Retina (tissue), 1 donor: ENCODE measurements at places on chromosomes 1 and 21.

- DNase-seq: no peak
Observed at GRCh38 chr1:29050166-29050565, 73.5 kb downstream of the TMEM200B start.

- no peak for DNase-seq
Observed at GRCh38 chr1:34858901-34859445, 576 bp downstream of the SMIM12 start.

GRCh38 chr1:111733183-111733991 is 5.8 kb downstream of the INKA2 start:
- DNase-seq: no peak

DNA sequence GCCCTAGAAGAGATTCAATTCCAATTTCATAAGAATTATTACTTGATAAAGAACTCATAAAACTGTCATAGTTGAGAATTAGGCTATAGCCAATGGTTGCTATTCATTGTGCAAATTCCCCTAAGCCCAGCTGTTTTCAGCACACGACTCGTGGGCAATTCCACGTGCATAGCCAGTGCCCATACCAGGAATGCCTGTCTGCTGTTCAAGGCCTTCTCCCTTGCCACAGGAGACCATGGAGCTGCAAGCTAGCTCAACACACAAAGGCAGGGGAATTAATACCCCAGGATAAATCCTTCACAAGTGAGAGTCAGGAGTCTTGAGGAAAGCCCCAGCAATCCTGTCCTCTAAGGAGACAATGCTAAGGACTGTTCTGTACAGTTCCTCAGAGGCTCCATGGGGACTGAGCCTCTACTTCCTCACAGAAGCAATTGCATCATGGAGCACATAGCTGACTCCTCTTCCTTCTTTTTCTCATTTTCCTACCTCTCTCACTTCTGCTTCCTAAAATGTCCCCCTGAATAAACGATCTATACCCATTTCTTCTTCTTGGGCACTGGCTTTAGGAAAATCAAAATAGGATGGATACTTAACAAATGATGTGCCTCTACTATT is 19.1 kb upstream of the CHRM3 start:
- no peak for DNase-seq

DNA sequence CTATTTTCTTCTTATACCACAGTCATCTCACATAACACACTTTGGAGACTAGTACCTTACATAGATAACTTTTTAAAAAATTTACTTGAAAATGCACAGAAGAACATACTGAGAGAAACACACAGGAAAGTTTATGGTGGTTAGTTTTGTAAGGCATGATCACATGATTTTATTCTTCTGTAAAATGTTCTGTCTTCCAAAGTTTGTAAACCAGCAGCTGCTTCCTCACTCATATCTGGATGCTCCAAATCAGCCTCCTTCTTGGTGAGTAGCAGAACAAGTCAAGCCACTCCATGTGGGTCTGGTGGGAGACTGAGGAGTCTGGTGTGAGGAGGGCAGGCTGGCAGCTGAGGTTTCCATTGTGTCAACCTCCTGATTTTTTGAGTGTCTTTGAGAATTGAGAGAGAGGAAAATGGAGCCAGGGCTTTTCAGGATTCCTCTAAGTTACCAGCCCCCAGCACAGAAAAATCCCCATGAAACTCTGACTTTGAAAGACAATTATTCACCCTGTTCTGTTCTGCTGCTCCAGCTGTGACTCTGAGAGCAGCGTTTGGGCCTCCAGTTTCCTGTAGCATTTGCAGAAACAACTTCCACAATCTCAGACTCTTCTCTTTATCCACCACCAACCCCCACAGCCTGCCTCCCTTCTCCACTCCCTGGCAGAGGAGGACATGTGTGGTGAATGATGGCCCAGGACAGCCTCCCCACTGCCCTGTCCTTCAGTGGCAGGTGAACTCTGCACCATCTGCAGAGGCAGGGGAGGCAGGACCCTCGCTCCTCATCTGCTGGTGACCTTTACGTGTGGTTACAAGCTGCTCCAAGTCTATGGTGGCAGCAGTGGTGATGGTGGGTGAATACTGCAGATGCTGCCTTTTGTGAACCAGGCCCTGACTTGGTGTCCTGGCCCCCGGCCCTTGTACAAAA is 82.3 kb downstream of the FCRL5 start:
- no peak for DNase-seq

DNA sequence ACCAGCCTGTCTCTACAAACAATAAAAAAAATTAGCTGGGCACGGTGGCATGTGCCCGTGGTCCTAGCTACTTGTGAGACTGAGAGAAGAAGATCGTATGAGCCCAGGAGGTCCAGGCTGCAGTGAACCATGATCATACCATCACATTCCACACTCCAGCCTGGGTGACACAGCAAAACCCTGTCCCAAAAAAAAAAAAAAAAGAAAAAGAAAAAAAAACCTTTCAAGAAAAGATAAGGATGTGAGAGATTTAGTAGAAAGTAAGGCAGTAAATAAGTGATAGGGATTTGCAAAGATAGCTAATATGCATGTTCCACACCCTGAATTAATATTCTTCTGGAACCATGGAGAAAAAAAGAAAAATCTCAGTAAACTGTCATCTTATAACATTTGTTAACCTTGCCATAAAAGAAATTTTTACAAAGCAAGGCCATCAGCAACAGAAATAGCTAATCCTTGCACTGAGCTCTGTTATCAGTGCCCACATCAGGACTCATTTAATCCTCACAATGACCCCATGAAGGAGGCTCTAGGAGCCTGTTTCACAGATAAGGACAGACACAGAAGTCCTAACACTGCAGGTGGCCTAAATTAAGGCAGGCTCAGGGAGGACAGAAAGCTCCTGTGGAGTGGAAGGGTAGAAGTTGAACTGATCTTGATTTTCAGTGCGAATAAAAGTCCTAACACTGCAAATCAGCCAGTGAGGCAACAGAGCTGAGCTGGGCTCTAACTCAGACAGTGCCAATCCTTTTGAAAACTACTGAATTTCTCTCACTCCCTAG is 7.6 kb downstream of the GNB1 start:
- no peak for DNase-seq

GRCh38 chr1:33399375-33399774 is 31.5 kb downstream of the PHC2 start:
- DNase-seq: no peak

- no peak for DNase-seq
Observed at GRCh38 chr1:207389728-207390464, 64.2 kb upstream of the CR2 start.

DNA sequence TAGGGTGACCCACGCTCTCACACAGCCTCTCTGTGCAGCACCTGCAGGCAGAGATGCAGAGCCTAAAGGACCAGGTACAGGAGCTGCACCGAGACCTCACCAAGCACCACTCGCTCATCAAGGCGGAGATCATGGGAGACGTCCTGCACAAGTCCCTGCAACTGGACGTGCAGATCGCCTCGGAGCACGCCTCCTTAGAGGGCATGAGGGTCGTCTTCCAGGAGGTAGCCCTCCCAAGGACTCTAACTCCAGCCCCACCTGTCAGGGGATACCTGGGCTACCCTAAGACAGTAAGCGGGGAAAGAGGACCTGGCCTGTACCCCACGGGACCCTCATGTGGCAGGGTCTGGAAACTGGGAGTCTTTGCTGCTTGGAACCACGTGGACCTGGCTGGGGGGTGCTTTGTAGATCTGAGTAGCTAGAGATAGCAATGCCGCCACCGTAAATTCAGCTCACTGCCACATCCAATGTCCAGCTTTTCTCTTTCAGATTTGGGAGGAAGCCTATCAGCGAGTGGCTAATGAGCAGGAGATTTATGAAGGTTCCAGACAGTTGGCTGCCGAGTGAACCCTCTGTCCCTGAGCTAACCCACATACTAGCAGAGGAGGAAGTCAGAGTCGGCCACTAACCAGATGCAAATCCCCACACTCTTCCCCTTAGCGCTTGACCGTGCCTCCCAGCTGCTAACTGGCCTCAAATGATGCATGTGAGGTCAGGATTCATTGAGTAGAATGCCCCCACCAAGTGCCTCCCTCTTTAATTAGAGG is 6.5 kb downstream of the RNF207 start:
- no peak for DNase-seq

GRCh38 chr1:172135978-172136610 is 284.4 kb upstream of the C1orf105 start:
- no peak for DNase-seq

DNA sequence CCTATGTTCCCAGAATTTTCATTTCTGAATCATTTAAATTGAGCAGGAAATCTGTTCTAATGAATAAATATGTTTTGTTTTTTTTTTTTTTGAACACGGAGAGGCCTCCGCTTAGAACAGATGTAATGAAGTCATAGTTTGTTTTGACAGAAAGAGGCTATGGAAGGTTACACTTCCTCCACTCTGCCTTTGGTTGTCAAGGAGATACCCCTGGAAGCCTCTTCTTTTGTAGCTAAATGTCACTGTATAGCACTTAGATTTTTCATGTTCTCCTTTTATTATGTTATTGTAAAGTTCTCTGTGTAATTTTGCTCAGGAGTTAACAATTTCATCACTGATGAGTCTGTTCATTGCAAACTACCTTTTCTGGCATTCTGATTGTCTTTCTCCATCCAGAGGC is 22.7 kb upstream of the GNG12 start:
- DNase-seq: no peak

DNA sequence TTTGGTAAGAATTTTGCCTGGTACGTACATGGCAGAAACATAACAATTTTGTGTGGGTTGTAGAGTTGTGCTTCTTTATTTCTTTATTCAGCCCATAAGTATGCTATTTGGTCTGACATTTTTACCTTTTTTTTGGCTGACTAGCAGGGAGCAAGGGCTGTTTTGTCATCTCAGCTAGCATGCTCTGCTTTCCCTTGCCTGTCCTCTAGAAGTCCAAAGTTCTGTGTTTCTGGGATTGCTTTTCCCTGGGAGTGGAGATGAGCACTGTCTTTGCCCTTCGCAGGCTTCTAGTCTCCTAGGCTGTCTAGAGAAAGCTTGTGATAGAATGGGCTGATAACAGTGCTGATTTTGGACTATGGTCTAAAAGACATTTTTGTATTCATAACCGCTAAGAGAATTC is 7.5 kb downstream of the UCK2 start:
- DNase-seq: no peak

DNA sequence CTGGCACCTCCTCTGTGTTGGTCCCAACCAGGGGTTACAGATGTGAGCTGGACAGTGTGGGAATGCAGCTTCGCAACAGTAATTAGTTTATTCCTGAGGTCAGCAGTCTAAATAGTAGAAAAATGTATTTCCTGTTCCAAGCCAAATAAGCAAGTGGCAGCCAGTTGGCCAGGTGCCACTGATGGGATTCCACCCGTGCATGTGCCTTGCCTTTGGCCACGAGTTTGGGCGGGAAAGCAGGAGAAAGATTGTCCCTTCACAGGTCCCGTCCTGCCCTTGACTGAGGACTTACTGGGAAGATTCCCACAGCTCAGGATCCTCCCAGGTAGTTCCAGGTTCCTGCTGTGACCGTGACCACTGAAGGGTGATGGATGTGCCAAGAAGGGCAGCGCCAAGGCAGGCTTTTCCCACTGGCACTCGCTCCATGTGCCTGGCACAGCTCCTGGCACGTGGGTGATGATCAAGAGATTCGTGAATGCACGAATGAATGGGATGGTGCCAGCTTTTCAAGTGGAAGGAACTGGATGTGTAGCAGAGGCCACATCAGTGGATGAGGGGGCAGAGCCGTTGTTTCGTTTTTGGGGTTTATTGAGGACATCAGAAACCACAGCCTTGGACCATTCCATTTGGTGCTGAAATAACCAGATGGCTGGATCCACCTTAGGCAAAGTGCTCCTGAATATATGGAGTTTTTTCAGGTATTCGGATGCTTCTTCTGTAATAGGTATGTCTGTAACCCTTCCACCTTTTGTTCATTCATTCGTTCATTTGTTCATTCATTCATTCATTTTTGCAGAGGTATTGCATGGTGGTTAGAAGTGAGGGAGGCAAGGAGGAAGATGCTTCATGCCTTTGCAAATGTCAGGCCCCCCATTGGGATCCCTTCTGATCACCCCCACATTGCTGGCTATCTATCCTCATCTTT is 62.4 kb upstream of the WNT4 start:
- DNase-seq: no peak

DNA sequence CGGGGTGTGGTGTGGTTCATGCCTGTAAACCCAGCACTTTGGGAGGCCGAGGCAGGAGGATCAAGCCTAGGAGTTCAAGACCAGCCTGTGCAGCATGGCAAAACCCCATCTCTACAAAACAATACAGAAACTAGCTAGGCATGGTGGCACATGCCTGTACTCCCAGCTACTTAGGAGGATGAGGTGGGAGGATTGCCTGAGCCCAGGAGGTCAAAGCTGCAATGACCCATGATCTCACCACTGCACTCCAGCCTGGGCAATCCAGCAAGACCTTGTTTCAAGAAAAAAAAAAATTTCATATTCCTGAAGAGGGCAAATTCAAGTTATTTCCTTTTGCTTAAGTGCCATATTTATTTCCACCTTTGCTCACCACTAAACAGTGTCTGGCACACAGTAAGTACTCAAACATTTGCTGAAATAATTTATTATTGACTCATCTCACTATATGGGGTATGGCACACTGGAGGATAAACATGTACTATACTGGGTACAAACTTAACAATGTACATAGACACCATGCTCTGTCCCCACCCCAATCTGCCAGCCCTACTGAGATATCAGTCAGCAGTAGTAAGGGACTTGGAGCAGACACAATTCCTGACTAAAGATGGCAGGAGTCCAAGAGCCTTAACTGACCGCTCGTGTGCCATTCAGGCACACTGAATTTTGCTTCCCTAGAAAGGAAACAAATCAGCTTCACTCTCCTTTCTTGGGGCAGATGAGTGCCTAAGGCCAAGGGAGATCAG is 15.5 kb downstream of the MEAF6 start:
- DNase-seq: no peak

- DNase-seq: no peak
Observed at GRCh38 chr1:232627171-232627570, 2.8 kb downstream of the SIPA1L2 start.

DNA sequence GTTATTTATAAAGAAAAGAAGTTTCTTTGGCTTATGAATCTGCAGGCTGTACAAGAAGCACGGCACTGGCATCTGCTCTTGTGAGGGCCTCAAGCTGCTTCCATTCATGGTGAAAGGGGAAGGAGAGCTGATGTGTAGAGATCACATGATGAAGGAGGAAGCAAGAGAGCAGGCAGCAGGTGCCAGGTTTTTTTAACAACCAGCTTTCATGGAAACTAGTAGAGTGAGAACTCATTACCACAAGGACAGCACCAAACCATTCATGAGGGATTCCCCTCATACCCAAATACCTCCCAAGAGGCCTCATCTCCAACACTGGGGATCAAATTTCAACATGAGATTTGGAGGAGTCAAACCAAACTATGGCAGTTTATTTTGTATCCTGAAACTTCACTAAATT is 85.8 kb upstream of the CAMK1G start:
- DNase-seq: no peak

GRCh38 chr1:232382671-232383070 is 247.3 kb downstream of the SIPA1L2 start:
- no peak for DNase-seq

GRCh38 chr1:245575710-245576109 is 420.9 kb downstream of the KIF26B start:
- DNase-seq: no peak

DNA sequence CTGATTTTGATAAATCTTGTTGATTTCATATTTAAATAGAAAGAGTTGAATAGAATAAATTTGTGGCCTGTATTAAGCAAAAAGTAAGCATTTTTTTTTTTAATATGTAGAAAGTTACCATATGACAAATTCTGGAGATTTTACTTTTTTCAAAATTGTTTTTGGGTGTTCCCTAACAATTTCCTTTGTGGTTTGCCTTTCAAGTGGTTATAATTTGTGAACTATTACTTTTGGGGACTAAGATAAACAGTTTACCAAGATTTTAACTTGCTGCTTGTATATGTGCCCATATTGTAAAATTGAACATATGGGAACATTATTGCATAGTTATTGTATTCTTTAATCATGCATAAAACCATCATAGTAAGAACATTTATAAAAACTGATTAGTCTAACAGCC is 34.6 kb downstream of the SLC30A7 start:
- no peak for DNase-seq
